Sciatic nerve (tissue), 2 donors: ENCODE measurements at places on chromosomes 11 and 22.

- peak; percentile 86 for DNase-seq
These were observed 8.2 kb upstream of the NAP1L4 start for GRCh38 chr11:3000032-3000961.

DNA sequence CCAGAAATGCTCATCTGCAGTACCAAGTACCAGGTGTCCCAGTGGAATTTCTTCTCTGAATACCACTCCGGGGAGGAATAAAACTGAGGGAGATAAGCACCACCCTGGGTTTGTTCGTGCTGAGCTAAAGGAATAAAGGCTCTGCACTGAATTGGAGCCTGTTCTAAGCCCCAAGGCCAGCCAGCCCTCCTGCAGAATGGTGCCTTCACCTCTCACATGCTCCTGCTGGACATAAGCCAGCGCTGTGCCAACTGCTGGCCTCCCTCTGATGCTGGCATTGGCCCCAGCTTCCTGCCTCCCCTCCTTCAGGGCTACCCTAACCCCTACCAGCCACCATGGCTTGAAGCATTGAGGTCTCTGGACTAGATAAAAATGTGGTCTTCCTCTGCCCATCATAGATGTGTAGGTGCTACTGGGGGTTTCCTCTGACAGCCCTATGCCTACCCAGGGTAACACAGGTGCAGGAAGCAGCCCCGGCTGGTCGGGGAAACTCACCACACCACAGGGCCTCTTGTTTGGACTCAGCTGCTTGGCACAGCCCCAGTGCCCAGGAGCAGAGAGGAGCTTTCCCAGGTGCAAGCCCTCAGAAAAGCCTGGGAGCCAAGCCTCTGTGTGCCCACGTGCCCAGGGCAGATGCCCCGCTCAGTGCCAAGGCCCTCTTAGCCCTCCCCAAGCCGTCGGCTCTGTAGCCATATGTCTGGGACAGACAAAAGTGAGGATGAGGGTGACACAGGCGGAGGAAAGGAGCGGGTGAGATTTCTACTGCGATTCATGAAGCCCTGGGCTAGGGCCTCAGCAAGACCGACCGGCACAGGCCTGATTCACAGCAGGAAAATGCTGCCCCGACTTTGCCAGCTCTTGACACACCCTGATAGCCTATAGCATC, 34.1 kb upstream of the JAM3 start:
- no peak for DNase-seq

DNA sequence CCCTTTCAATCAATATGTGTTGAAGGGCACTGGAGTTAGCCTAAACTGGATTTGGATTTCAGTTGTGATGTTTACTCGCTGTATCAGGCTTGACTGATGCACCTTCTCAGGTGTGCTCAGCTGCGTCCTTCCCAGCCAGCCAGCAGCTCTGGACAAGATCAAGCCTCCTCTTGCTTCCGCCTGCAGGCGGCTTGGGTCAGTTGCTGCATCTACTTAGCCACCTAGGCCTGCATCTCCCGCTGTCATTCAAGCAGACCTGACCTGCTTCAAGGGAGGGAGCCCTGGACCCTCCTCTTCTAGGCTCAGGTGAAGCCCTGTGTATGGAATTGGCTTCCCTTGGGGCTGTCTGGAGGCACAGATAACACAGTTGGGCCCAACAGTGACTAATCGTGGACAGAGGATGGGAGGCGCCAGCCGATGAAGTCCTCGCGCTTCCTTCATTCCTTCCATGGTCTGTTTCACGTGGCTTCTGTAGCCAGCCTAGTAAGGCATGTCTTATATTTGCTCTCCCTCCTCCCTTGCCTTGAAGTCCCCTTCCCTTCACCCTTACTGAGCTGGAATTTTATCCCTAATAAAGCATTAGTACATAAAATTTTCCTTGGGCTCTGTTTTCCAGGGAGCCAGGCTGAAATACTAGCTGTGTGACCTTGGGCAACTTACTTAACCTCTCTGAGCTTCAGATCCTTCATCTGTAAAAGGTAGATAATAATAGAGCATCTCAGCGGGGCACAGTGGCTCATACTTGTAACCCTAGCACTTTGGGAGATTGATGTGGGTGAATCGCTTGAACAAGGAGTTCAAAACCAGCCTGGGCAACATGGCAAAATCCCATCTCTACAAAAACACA, 2.1 kb upstream of the LHFPL7 start:
- no peak for DNase-seq

GRCh38 chr11:122661182-122661945, 5.8 kb downstream of the UBASH3B start:
- no peak for DNase-seq

GRCh38 chr11:30255637-30256036, 24.8 kb downstream of the FSHB start:
- no peak for DNase-seq

DNA sequence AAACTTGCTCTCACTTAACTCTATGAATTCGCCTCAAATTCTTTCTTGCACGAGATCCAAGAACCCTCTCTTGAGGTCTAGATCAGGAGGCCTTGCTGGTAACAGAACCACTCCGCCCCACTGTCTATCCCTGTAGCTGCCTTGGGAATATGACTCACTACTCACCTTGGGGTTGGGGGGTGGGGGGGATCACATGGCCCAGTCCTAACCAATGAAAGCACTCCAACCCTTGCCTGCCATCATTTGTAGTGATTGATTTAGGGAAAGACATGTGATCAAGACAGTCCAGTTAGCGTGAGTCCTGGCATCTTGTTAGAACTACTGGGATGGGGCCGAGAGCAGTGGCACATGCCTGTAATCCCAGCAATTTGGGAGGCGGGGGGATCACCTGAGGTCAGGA, 4.8 kb upstream of the MRTFA start:
- DNase-seq: no peak

DNA sequence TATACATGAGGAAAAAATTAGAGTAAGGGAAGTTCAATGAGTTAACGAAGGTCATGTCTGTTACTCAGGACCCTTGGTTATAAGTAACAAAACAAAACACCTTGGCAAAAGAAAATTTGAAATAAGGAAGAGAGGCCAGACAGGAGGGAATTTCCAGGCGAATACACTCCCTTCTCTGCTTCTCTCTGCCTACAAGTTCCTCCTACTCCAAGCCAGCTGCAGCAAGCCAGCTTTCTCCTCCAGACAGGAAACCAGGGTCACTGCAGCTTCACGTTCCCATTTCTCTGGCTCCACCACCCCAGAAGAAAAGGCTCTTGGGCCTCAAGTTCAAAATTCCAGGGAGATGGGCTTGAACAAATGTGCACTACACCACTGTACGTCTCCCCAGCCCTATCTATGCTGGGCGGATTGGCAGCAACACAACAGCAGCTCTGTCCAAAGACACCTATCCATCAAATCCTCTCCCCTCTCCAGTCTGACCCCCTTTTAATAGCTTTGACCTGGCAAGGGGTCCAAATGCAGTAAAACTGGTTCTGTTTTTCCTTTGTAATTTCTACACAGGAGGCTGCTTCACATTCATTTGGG, 27.7 kb downstream of the SMCO4 start:
- DNase-seq: no peak

- peak; percentile 48 for DNase-seq
These were observed 30.1 kb downstream of the KIAA0930 start for GRCh38 chr22:45210577-45210976.

GRCh38 chr11:8723711-8724110, 41.1 kb downstream of the RPL27A start:
- DNase-seq: no peak

DNA sequence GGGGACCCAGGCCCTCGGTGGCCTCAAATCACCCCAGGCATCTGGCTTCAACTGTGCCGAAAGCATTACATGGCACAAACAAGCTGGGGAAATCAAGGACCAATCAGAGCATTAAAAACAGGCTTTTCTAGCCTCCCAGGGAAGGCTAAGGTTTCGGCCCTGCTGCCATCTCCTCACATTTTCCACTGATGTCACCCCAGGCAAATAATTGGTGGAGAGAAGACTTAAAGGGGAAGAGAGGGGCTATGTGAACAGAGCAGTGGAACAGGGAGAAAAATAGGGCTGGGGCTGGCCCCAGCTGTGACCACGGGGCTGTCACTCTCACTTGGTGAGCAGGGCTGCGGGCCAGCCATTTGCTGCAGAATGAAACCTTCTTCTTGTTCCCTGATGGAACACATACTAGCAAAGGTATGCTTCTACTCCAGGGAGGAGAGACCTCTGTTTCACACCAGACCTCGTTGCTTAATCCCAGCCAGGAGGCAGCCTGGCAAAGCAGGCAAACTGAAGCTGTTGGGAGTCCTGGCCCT, 581.3 kb downstream of the SOX6 start:
- DNase-seq: no peak

DNA sequence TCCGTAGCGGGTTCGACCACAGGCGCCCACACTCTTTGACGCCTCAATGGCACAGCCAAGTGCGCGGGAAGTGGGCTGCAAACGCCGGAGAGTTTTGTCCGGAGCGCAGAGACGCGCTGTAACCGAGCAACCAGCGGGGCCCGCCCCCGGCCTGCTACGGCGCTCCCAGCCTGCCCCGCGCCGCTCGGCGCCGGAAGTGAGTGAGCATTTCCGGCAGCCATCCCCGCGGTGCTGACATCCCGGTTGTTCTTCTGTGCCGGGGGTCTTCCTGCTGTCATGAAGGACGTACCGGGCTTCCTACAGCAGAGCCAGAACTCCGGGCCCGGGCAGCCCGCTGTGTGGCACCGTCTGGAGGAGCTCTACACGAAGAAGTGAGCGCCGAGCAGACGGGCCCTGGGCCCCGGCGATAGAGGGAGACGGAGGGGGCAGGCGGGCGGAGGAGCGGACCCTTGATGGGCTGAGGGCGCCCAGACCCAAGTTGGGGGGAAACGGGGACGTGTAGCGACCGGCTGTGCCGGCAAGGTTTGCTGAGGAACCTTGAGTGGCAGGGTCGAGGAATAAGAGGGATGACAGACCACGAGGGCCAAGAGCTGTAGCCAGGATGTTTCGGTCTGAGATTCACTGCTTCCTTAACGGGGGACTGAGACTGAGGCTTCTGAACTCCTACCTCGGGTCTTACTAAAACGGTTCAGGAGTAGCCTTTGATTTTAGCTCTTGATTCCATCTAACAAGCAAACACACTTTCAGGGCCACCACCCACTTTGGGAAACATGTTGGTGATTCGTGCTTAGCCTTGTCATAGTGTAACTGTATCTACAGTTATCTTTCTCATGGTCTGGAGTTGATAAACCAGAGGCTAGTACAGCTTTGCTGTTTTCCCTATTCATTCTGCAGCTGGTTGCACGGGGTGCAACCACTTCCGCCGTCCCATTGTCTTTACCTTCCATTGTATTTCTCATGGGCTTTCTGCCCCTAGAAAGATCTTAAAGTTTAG, at the start of gene PSMD13:
Gene PSMD13, plus strand, starts transcription at position 203 of the 994 bp plus-strand sequence. Its CDS starts 74 bp downstream, at position 277.
- peak; percentile 91 for DNase-seq

DNA sequence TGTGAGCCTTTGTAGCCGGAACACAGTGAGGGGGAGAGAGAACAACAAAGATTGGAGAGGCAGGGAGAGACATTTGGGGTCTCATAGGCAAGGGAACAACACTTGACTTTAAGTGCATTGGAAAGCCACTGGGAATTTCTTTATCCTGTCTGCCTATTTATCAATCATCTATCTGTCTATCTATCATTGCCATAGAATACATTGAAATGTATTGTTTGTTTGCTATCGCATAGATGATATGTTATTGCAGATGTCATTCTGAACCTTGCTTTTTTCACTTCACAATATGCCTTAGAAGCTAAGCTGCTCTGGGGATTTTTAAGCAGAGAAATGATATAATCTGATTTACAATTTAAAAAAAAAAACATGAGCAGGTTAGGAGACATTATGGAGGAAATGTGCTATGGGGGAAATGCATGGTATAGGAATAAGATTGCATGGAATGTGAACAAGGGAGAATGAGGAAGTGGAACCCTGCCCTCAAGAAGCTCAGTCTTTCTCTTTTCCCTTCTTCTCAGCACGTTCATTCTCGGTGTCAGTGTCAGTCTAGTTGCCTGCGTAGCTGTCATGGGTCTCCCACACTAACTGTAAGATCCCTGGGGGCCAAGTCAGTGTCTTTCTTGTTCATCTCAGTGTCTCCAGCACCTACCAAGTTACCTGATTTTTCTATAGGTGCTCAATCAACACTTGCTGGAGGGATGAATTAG, 158.7 kb upstream of the ARHGAP20 start:
- no peak for DNase-seq

- no peak for DNase-seq
These were observed 7.5 kb upstream of the SPTY2D1 start for GRCh38 chr11:18641677-18642076.

- no peak for DNase-seq
These were observed 7.7 kb upstream of the PACS1 start for GRCh38 chr11:66062408-66062807.

GRCh38 chr11:41283191-41283930, 176.1 kb downstream of the LRRC4C start:
- no peak for DNase-seq

GRCh38 chr22:50599816-50600455, 657 bp upstream of the MAPK8IP2 start:
- DNase-seq: peak; percentile 78

DNA sequence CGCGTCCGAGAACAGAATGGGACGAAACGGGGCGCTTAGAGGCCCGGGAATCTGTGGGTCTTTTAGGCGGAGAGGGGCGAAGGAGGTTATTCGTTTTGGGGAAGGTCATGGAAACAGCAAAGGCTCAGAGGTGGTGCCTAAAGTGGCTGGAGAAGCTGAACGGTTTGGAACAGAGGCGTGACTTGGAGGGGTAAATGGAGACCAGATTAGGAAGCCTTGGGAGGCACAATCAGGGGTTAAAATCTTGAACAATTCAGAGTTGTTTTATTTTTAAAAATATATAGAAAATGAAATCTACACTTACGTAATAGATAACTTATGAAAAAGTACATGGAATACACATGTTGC, 247 bp upstream of the PLAAT5 start:
- DNase-seq: no peak
